AG10803 (cell line): ENCODE measurements at places on chromosomes 6 and 20.
A peak's percentile ranks its signal among the peaks of the same experiment; 100 is the strongest.

DNA sequence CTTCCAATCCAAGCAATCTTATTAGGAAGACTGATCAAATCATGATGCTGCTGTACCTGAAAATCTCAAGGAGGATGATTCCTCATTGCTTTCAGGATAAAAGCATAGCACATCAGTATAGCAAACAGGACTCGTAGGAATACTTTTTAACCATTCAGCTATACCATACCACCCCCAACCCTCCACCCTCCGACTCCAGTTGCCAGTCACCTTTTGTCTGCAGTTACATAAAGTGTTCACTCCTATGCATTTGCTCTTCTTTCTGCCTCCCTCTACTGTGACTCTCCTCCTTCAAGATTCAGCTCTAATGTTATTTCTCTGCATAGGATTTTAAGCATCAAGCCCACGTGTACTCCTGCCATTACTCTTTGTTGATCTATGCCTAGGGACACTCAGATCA lies 124.7 kb upstream of the KCNQ5 start:
- DNase-seq = no peak

GRCh38 chr6:119481976-119482375 lies 132.4 kb upstream of the MAN1A1 start:
- peak; percentile 51 for DNase-seq

DNA sequence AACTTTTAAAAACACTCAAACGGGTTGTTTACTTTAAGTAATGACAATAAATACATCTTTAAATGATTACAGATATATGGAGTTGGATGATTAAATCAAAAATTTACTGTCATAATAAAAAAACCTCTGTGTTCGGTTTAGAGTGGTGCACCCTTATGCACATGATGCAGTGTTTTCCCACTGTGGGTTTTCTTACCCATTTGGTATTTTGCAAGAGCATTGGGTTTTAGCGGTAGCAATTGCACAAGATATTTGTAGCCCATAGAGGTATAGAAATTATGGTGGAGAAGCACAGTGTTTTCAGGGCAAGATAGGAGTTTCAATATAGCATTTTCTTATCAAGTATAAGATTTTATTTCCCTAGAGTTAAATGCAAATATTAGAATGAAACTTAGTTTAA lies 410.8 kb upstream of the PLCB4 start:
- DNase-seq = no peak

- no peak for DNase-seq
Observed at GRCh38 chr6:167794161-167795157, 32.3 kb upstream of the AFDN start.

- DNase-seq = no peak
Observed at GRCh38 chr6:159831373-159831679, 31.2 kb downstream of the PNLDC1 start.

DNA sequence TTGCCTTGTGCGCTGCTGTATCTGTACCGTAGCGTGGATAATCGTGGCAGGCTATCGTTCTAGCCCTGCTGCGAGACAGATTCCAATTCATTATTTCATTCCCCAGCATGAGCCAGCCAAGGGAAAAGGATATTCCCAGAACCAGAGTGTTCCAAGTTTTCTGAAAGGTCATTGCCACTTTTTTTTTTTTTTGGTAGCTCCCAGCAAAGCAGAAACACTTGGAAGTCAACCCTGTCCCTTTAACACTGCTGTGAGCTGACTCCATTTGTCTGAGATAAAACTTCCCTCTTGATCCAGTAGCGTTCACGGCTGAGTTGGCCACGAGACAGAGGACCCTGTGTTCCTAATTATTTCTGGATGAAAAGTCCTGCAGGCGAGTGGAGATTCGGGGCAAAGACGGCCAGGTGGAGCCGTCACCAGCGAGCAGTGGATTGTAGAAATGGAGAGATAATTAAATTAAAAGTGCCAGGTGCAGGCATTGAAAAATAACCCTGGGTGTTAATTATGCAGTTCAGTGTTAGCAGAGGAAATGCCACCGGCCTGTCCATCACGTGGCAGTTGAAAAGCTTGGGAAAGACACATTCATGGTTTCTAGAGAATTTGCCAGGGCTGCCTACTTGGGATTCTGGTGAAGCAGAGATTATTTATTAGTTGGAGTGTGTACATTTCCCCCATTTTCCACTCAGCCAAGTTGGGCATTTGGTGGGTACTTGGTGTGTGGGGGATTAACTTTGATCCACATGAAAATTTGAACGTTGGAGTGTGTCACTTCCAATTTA lies 164.2 kb downstream of the SLC24A3 start:
- DNase-seq = no peak

DNA sequence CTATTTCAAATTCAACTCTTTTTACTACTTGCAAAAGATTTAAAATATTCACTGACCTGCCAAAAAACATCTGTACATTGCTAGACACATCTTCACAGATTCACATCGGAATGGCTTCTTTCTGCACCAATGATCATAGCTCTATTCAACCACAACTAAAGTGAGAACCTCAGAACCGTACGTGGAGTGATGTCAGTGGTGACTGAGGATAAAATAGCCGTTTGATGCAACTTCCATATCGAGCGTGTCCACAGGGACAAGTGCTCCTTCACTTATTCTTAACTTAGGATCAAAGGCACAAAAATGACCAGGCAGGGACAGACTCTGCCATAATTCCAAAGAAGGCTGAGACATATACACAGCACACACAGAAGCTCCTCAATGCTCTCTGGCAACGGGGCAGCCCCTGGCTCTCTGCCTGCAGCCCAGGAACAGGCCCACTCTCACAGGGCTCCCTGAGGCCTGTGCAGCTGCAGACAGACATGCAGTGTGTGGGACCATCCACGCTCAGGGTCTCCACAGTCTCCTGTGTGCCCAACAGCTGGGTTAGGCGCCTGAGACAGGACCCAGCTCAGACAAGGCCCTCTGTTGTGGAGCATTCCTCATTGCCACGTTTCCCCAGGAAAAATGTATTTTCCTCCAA lies 22.8 kb downstream of the FYN start:
- DNase-seq = no peak

GRCh38 chr6:106090001-106090400 lies 3.9 kb downstream of the PRDM1 start:
- DNase-seq = peak; percentile 61

DNA sequence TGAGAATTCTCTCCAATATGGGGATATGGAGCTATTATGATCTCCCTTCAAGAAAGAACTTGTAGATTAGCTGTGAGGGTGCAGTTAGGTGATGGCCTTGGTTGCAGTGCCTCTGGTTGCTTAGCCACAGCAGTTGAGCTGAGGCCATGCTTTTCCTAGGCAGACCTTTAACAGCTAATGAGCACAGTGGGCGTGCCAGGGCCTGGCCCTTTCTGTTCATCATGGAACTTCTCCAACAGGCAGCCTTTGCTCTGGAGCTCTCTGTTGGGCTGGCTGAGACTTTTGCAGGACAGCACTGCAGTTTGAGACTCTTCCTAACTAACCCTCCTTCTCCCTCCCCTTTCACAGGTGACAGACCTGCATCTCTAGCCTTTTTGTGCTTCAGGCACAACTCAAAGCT lies 39.7 kb upstream of the TMEM170B start:
- no peak for DNase-seq

DNA sequence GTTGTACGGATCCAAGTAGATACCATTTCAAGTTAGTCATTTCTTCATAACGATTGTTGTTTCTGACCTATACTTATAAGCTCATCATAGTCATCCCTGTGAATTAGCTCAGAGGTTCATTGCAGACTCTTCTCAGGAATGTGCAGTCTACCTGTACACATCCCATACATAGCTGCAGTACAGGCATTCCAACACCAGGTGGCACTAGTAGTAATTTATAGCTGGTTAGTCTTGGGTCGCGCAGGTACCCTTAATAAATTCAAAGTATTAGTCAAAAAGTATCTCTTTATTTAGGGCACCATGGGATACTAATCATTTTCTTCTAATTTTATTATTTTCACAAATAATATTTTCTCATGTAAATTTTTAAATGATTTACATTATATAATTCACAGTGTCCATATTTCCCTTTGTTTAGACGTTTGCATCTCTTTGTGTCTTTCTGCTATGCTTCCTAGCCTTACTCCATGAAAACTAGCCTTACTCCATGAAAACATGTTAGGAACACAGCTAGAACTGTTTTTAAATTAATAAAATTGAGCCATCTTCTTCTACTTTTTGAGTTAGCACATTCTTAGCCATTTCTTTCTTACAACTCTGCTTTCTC lies 128.6 kb upstream of the FAM83B start:
- DNase-seq = peak; percentile 33

GRCh38 chr20:63397946-63398450 lies 36.8 kb upstream of the CHRNA4 start:
- no peak for DNase-seq

- peak; percentile 33 for DNase-seq
Observed at GRCh38 chr20:4592316-4593148, 129.2 kb upstream of the PRND start.

- peak; percentile 79 for DNase-seq
Observed at GRCh38 chr6:15399641-15400470, 154.0 kb downstream of the JARID2 start.

- DNase-seq = peak; percentile 35
Observed at GRCh38 chr20:61704661-61705060, 361.0 kb downstream of the TAF4 start.

- DNase-seq = no peak
Observed at GRCh38 chr20:8254911-8255582, 123.0 kb downstream of the PLCB1 start.

DNA sequence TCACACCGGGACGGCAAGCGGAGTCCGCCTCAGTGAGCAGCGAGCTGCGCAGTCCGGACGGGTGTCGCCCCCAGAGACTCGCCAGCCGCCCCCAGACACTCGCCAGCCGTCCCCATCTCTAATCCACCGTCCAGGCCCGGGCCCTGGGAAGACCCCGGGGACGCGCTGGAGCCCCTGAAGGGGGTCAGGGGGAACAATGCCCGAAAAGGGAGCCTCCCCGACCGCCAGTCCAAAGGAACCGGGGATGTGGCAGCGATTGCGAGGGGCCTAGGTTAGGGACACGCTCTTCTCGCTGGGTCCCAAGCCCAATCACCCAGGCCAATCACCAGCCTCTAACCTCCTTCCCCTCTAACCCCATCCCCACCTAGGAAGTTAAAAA lies 33.1 kb downstream of the TFAP2A start:
- no peak for DNase-seq

GRCh38 chr6:119915971-119916370 lies 566.4 kb upstream of the MAN1A1 start:
- DNase-seq = no peak

- DNase-seq = no peak
Observed at GRCh38 chr6:3409699-3410384, 47.0 kb downstream of the SLC22A23 start.

GRCh38 chr6:15630202-15630601 lies 32.6 kb downstream of the DTNBP1 start:
- DNase-seq = no peak

DNA sequence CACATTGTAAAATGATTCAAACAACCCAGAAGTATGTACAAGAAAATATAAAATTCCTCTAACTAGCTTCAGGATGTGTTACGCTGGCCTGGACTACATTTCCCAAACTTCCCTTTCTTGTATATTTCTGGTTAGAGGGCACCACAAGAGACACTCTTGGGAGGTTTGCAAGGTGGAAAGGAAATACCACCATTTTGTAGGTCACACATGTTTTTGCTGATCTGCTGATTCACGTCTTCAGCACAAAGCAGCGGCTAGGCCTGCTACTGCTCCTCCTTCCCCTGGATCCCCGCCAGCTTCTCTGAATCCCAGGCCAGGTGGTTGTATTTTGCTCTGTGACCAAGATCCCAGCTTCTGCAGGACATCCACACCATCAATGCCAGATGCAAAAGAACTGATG lies 104.2 kb downstream of the AGPAT4 start:
- peak; percentile 69 for DNase-seq

DNA sequence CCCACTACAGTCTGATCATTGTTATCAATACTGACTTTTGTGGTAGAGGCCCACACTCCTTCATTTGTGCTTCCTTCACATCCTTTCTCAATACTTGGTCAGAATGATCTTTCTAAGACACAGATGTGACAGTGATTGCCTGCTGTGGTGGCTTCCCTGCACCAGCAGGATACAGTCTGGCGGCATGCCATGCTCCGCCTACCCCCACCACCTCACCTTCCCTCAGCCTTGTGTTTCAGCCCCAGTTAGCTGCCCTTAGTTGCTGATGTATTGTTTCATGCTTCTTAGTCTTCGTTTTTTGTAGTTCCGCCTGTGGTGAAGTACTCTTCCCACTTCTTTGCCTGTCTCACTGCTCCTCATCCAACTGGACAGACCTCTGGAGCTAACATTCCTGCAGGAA lies 10.9 kb downstream of the LRRC1 start:
- no peak for DNase-seq

DNA sequence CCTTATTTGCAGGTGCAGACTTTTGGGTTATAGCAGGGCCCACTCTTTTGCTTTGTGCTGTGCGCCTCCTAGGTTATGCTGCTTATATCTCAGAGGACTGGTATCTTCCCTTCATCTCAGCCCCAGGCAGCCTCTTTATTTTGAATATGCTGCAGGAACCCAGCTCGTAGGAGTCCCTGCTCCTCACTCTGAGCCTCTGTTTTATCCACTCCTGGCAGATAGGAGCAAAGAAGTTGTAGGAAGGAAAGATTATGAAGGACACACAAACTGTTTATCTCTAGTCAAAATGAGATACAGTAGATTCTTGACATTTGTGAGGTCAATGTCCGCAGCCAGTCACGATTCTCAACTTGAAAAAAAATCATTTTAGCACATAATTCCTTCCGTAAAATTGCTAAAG lies 15.6 kb downstream of the L3MBTL3 start:
- no peak for DNase-seq

DNA sequence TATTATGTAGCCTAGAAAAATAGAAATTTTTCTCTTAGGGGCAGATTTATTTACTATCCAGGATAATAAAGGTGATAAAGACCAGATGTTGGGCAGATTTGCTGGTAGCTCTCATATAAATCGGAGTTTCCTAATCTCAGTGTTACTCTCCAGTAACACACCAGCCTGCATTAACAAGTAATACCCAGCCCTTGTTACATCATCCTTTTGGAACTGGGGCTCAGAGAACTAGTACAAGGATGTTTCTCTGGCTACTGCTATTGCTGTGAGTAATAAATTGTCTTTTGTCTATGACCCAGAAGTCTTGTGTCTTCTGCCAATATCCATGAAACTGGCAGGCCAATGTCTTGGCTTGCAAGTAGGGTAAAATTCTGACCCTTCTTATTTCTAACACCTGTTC lies 16.8 kb downstream of the TPD52L1 start:
- DNase-seq = peak; percentile 93

DNA sequence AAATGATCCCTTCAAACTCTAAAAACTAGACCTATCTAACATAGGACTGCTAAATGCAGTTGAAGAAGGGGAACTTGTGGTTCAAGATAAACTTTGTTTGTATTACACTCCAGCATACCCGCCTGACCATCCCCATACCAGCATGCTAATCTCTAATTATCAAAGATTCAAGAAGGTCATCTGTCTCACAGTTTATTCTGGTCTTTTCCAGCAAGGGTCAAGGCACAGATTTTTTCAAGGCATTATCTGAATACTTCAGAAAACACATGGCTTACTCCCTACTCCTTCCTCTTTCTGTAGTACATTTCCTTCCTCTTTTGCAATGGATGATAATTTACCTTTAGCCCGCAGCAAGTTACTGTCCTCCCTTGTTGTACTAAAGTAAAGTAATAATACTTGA lies 174.1 kb downstream of the PKHD1 start:
- DNase-seq = no peak
